ENCODE measurements at places on chromosomes 4 and X. TPM values are rescaled to one million over a fixed set of nuclear protein-coding genes. Genes with fewer than 3 reads are reported as not detected.
A peak's percentile ranks its signal among the peaks of the same experiment; 100 is the strongest.

ODAPH gene
- 0.16 TPM for polyA plus RNA-seq

PCYT1B gene
- 2.7 TPM for polyA plus RNA-seq

MAGEC1 gene
- polyA plus RNA-seq = not detected

FGF13 gene
- polyA plus RNA-seq = 25.9 TPM

PRDM8 gene
- 1.9 TPM for polyA plus RNA-seq

GABRB1 gene
- polyA plus RNA-seq = 0.67 TPM

HTRA3 gene
- polyA plus RNA-seq = 13.1 TPM

CCNB3 gene
- polyA plus RNA-seq = 0.99 TPM

NAP1L3 gene
- 11.8 TPM for polyA plus RNA-seq

GJB1 gene
- 46.9 TPM for polyA plus RNA-seq

TMPRSS11A gene
- not detected for polyA plus RNA-seq

SYN1 gene
- 7.6 TPM for polyA plus RNA-seq

WDFY3 gene
- polyA plus RNA-seq = 53.4 TPM

- no peak for DNase-seq
Observed at GRCh38 chr4:82063017-82063416, 310.8 kb downstream of the HNRNPD start.

DNA sequence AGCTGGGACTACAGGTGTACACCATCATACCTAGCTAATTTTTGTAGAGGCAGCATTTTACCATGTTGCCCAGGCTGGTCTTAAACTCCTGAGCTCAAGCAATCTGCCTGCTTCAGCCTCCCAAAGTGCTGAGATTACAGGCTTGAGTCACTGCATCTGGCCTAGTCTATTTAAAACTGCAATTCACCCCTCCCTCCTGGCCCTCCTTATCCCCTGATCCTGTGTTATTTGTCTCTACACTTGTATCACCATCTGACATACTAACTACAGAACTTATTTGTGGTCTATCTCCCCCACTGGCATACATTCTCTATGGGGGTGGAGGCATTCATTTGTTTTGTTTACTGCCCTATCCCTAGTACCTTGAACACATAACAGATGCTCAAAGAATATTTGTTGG is 23.7 kb downstream of the CC2D2A start:
- DNase-seq = no peak

- DNase-seq = no peak
Observed at GRCh38 chr4:108693211-108693610, 42.8 kb downstream of the OSTC start.

GRCh38 chrX:106144755-106145639 is 23.1 kb upstream of the PWWP3B start:
- no peak for DNase-seq

GRCh38 chr4:5863461-5864113 is 29.3 kb downstream of the CRMP1 start:
- no peak for DNase-seq

DNA sequence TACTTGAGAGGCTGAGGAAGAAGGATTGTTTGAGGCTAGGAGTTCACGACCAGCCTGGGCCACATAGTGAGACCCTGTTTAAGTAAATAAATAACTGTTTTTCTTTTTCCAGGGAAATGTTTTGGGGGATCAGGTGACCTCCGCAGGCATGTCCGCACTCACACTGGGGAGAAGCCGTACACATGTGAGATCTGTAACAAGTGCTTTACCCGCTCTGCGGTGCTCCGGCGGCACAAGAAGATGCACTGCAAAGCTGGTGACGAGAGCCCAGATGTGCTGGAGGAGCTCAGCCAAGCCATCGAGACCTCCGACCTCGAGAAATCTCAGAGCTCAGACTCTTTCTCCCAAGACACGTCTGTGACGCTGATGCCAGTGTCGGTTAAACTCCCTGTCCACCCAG is 30.5 kb downstream of the ZBTB49 start:
- no peak for DNase-seq

DNA sequence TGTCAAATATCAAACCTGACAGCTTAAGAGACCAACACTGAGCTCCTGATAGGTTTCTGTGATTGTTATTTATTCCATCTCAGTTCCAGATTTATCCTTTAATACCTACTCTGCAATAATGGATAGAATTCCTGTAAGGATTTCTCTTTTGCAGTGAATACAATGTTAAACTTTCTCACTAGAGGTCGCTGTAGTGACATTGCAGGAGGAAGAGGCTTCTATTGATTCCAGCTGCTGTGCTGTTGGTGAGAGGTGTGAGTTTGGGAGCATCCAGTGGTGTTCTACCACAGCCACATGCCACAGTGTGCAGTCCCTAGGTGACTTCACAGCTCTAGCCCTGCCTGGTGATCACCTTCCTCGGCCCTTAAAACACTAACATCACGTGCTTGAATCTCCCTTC is 34.6 kb upstream of the DCAF8L2 start:
- DNase-seq = no peak

GRCh38 chr4:157372154-157372553 is 151.6 kb downstream of the GRIA2 start:
- no peak for DNase-seq

- no peak for DNase-seq
Observed at GRCh38 chr4:188918787-188919186, 779.5 kb downstream of the TRIML1 start.

GRCh38 chrX:53347948-53348347 is 66.6 kb upstream of the IQSEC2 start:
- DNase-seq = no peak

DNA sequence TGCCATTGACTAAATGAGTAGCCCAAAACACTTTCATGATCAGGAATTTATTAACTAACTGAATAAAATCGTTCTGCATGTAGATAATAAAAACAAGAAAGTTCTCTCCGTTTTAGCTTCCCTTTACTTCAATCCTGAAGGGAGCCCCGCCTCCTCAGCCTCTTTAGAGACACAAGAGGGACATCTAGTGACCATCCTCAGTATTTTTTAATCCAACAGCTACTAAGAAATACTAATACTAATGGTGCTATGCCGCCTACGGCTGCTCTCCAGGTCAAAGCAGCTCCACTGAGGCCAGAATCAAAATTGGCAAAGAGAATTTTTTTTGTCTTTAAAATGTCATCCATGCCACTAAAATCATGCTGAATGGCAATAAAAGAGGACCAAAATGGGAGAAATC is 3.2 kb upstream of the PCDH19 start:
- peak; percentile 63 for DNase-seq

- no peak for DNase-seq
Observed at GRCh38 chrX:40663880-40664630, 16.7 kb upstream of the CXorf38 start.

DNA sequence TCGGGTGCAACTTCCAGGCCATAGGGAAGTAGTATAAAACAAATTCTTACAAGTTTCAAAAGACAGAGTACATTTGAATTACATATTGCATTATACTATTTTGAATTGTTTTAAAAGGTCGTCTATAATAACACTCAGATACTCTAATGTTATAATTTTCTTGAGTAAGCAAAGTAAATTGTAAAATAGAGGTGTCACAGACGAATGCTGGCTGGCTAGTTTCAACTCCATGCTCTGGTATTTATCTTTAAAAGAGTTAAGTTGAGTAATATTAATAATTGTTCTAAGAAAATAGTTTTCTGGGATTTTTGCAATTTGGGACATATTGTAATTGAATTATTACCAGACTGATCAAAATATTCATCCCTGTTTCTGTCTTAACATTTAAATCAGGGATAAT is 764.9 kb downstream of the TECRL start:
- DNase-seq = no peak

DNA sequence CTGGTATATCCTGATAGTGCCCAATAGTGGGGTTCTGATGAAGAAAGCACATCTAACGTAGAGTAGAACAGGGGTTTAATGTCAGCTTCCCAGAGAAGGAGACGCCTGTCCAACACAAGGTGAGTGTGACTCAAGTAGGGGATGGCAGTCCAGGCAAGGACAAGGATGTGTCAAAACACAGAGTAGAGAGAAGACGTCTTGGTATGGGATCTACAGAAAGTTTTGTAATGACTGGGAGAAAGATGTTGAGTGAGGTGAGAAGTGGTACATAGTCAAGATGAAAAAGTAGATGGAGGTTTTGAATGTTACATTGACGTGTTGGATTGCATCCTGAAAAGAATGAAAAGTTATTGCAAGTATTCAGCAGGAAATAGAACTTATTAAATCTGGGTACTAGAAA is 124.4 kb downstream of the TMA16 start:
- DNase-seq = no peak

DNA sequence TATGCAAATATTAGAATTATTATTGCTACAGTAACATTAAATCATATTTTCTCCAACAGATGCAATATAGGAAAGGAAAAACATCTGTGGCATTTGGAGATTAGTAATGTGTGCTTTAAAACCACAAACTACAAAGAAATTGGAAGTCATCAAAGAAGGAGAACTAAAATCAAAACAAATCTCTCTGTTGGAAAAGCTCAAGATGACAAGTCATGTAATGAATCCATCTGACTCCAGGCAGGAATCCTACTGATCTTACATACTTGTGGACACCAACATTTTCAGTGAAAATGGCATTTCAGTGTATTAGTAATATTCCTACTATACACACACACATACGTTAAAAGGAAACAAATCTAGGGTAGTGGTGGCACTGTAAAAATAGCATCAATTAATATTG is 98.2 kb downstream of the SLC39A8 start:
- DNase-seq = no peak

GRCh38 chrX:8027827-8028226 is 100.6 kb upstream of the PNPLA4 start:
- no peak for DNase-seq

- no peak for DNase-seq
Observed at GRCh38 chrX:48909703-48910294, 1.6 kb downstream of the SLC35A2 start.

GRCh38 chr4:15714141-15714540 is 11.3 kb downstream of the BST1 start:
- no peak for DNase-seq

- DNase-seq = no peak
Observed at GRCh38 chr4:128958194-128958593, 135.1 kb downstream of the SCLT1 start.

GRCh38 chrX:41870719-41871151 is 52.6 kb downstream of the CASK start:
- DNase-seq = no peak

GRCh38 chr4:16026160-16026761 is 57.6 kb downstream of the PROM1 start:
- peak; percentile 33 for DNase-seq

DNA sequence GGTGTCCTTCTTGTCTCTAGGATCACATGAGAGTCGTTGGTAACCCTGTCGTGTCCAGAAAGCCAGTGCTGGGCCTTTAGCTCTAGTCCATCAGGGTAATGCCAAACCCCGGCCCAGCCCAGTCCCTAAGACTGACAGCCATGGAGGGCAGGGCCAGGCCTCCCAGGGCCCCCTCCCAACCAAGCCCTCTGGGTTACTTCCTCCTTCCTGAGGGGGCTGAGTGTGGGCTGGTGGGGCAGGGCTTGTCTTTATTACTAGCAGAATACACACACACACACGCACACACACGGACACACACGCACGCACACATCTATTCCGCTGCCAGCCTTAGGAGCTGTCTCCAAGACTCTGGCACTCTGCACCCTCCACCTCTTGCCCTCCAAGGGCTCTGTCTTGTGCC is 35.6 kb upstream of the CDKN2AIP start:
- DNase-seq = no peak

DNA sequence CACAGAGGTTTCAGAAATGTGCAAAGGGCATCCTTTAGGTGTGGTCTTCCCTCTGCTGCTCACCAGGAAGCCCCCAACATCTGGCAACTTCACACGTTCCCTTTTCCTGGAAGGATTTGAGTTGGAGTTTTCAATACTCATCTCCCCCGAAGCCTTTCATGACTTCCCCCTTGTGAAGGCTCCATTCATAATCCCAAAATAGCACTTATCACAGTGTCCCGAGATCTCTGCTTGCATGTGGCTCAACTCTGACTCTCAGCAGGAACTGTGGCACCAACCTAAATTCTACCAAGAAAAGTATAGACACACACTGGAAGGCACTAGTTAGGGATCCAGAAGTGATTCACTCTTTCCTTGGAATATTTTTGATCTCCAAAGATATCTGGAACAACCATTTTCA is 40.5 kb upstream of the ZNF827 start:
- no peak for DNase-seq
